ENCODE measurements at places on chromosomes 1 and 21. TPM values are rescaled to one million over a fixed set of nuclear protein-coding genes. Genes with fewer than 3 reads are reported as not detected.
A peak's percentile ranks its signal among the peaks of the same experiment; 100 is the strongest.

VASH2 gene
- 0.41 TPM for polyA plus RNA-seq

NEGR1 gene
- 0.21 TPM for polyA plus RNA-seq

COX20 gene
- 24.8 TPM for polyA plus RNA-seq

C1orf141 gene
- polyA plus RNA-seq, result not detected

CDCA8 gene
- polyA plus RNA-seq, result 18.9 TPM

CDA gene
- 0.11 TPM for polyA plus RNA-seq

C1QA gene
- polyA plus RNA-seq, result not detected

HNRNPCL1 gene
- polyA plus RNA-seq, result not detected

GRCh38 chr1:32332290-32333079 is 3.5 kb downstream of the MARCKSL1 start:
- no peak for DNase-seq

- peak; percentile 41 for DNase-seq
Observed at GRCh38 chr1:29991025-29991424, 732.4 kb downstream of the MATN1 start.

DNA sequence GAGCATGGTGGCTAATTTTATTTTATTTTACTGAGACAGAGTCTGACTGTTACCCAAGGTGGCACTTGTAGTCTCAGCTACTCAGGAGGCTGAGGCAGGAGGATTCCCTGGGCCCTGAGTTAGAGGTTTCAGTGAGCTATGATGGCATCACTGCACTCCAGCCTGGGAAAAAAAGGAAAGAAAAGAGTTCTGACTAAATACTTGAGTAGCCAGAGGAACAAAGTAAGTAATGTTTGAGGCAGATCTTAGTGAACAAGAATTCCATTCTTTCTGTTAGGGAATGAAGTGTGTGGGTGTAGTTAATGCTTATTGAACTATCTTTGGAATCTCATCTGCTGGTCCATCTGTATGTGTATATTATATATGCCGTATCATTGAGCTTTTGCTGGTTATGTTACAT is 13.1 kb upstream of the EVI5 start:
- DNase-seq, result no peak

- no peak for DNase-seq
Observed at GRCh38 chr1:83998205-83998497, 781 bp downstream of the TTLL7 start.

DNA sequence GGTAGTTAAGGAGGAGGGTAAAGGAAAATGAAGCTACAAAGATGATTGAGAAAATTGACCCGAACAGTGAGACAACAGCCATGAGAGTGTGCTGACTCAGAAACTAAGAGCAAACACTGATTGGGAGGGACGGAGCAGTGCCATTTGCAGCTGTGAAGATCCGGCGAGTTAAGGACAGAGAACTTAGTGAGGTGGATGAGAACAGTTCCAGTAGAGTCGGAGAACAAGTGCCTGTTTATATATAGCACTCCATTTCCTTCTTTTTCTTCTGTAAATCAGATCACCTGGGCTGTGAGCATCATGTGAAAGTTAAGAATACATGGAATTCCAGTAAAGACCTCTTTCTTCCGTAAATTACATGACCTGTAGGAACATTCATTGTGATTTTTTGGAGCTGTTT is 145.7 kb downstream of the KCNK2 start:
- no peak for DNase-seq

DNA sequence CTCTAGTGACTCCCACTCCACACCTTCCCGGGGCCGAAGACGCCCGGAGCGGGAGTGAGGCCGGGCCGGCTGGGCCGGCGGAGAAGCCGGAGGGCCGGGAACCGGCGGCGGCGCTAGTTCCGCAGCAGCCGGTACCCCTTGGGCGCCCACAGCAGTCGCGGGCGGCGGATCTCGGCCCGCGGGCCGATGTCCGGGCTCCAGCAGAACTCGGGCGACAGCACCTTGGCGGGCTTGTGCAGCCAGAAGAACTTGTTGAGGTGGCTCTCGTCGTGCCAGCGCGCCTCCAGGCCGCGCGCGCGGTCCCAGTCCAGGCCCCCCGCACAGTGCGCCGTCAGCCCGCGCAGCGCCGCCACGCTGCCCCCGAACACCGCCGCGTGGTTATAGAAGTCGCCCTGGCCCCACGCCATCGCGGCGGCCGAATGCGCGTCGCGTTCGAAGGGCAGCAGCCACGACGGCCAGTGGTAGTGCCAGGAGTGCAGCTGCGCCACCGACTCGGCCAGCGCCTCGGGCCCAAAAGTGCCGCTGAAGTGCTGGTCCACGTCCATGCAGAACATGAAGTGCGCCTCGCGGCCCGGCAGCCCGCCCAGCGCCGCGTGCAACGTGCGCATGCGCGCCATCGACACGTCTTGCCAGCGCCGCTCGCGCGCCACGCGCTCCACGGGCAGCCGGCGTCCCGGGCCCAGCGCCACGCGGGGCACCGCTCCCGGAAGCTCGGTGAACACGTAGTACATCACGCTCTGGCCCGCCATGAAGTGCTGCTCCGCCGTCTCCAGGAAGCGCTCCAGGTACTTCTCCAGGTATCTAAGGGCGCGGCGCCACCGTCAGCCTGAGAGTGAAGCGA is 14.0 kb downstream of the A3GALT2 start:
- DNase-seq, result no peak

DNA sequence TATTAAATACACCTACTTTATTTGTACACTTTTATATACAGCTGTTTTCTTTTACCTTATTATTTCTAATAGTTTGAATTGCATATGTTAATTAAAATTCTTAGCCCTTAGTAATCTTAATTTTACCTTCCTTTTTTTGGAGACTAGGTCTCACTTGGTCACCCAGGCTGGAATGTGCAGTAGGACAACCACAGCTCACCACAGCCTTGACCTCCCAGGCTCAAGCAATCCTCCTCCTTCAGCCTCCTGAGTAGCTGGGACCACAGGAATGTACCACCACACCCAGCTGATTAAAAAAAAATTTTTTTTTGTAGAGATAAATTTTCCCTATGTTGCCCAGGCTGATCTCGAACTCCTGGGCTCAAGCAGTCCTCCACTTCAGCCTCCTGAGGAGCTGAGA is 15.0 kb upstream of the SDC3 start:
- no peak for DNase-seq

- no peak for DNase-seq
Observed at GRCh38 chr1:205950280-205950679, 7.0 kb upstream of the SLC26A9 start.
